ENCODE measurements at places on chromosomes 1 and 21.

DNA sequence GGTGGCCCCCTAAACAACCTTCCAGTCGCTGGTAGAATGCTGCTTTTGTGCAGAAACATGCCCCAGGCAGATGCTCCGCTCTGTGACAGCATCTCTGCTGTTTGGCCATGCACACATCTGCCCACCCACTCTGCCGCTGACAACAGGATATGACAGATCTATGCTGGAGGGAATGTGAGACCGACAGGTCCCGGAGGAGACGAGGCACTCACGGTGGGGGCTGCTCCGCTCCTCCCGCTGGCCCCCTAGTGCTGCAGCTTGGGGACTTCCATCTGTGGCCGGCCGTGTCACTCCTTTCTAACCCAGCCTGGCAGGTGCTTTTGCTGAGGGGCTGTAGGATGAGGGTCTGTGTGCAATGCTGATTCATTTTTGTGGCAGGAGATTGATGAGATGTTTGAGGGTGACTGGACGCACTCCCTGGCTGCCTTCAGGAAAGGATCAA is 49.1 kb upstream of the DMRTB1 start:
- no peaks in the 10 kb centered on the region for H3K4me1 ChIP-seq
- no peaks in the 10 kb centered on the region for H3K27me3 ChIP-seq
- H3K36me3 ChIP-seq: no peaks in the 10 kb centered on the region

- H3K36me3 ChIP-seq: no peaks in the 10 kb centered on the region
- H3K27ac ChIP-seq: no peak overlapping the region
- H3K27me3 ChIP-seq: no peaks in the 10 kb centered on the region
- no peak for DNase-seq
- H3K4me1 ChIP-seq: no peaks in the 10 kb centered on the region
Observed at GRCh38 chr1:47330212-47330611, 3.4 kb upstream of the CMPK1 start.

GRCh38 chr1:232293361-232293760 is 336.6 kb downstream of the SIPA1L2 start:
- H3K27ac ChIP-seq: no peak overlapping the region
- H3K27me3 ChIP-seq: no peaks in the 10 kb centered on the region
- no peak for DNase-seq
- H3K4me3 ChIP-seq: no peak overlapping the region

DNA sequence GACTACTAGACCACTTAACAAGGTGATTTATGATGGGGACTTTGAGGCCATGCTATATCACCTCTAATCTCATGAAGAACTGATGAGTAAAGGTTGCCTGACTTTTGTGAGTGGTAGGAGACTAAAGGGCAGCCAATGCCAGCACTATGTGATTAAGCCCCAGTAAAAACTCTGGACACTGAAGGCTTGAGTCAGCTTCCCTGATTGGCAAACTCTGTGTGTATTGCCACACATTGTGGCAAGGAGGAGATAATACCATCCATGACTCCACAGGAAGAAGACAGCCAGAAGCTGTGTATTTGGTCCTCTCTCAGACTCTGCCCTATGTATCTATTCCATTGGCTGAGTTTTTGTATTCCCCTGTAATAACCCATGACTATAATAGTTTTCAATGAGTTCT is 413.3 kb upstream of the ZRANB2 start:
- no peaks in the 10 kb centered on the region for H3K36me3 ChIP-seq

- H3K4me3 ChIP-seq: no peak overlapping the region
- no peaks in the 10 kb centered on the region for H3K27me3 ChIP-seq
- DNase-seq: no peak
Observed at GRCh38 chr1:195328102-195328501, 1280.1 kb downstream of the KCNT2 start.

GRCh38 chr1:25889470-25889869 is 14.0 kb upstream of the PAQR7 start:
- H3K4me3 ChIP-seq: no peak overlapping the region
- no peaks in the 10 kb centered on the region for H3K36me3 ChIP-seq
- peaks cover 10% of the 10 kb centered on the region for H3K4me1 ChIP-seq
- no peaks in the 10 kb centered on the region for H3K27me3 ChIP-seq

- H3K4me1 ChIP-seq: no peaks in the 10 kb centered on the region
- no peaks in the 10 kb centered on the region for H3K27me3 ChIP-seq
- no peaks in the 10 kb centered on the region for H3K36me3 ChIP-seq
- no peak for DNase-seq
- no peak overlapping the region for H3K4me3 ChIP-seq
- H3K27ac ChIP-seq: no peak overlapping the region
Observed at GRCh38 chr1:102857251-102857650, 251.1 kb downstream of the COL11A1 start.

GRCh38 chr1:29761159-29761928 is 525.0 kb downstream of the PTPRU start:
- H3K4me1 ChIP-seq: no peaks in the 10 kb centered on the region
- DNase-seq: no peak
- H3K27me3 ChIP-seq: no peaks in the 10 kb centered on the region
- H3K36me3 ChIP-seq: no peaks in the 10 kb centered on the region
- no peak overlapping the region for H3K27ac ChIP-seq

GRCh38 chr1:147853391-147853790 is 49.2 kb upstream of the GJA8 start:
- H3K27ac ChIP-seq: no peak overlapping the region
- H3K4me1 ChIP-seq: peaks cover 3% of the 10 kb centered on the region
- no peaks in the 10 kb centered on the region for H3K27me3 ChIP-seq
- DNase-seq: no peak
- no peaks in the 10 kb centered on the region for H3K36me3 ChIP-seq

GRCh38 chr1:39113109-39113743 is 87.1 kb downstream of the NDUFS5 start:
- H3K4me3 ChIP-seq: no peak overlapping the region
- no peak for DNase-seq
- no peaks in the 10 kb centered on the region for H3K27me3 ChIP-seq
- H3K36me3 ChIP-seq: no peaks in the 10 kb centered on the region
- no peak overlapping the region for H3K27ac ChIP-seq

DNA sequence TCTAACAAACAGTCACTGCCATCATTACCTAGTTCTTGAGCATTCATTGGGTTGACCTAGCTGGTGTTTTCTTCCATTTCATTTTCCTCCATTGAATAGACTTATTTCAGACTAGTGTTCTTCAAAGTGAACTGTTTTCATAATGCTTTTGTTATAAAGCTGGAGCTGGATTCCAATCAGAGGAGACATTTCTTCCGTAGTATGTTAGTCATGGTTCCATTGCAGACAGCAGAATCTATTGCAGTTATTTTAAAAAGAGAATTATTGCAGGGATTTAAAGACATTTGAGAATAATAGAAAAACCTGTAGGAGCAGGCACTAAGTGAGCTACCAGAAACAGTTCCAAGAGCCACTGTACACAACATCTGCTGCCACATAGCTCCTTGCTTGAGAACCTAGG is 50.0 kb downstream of the HHAT start:
- no peaks in the 10 kb centered on the region for H3K27me3 ChIP-seq
- H3K4me3 ChIP-seq: no peak overlapping the region
- H3K27ac ChIP-seq: no peak overlapping the region
- DNase-seq: no peak
- H3K36me3 ChIP-seq: no peaks in the 10 kb centered on the region

DNA sequence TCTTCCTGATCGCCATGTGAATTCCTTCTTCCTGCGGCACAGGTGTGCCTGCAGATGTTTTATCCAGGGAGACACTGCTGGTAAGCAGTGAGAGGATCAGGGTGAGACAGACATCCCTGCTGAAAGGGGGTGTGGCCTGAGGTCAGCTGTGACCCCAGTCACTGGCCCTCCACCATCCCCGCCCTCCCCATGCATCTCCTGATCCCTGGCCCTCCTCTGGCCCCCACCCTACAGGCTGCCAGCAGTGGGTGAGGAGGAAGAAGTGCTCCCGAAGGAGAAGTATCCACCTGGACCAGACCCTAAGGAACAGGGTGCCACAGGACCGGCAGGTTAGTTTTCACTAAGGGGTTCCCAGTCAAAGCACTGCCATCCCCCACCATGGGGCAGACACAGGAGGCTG is 85.3 kb downstream of the GLIS1 start:
- no peaks in the 10 kb centered on the region for H3K36me3 ChIP-seq
- DNase-seq: no peak
- H3K4me3 ChIP-seq: no peak overlapping the region
- no peak overlapping the region for H3K27ac ChIP-seq
- H3K27me3 ChIP-seq: no peaks in the 10 kb centered on the region
- no peaks in the 10 kb centered on the region for H3K4me1 ChIP-seq

DNA sequence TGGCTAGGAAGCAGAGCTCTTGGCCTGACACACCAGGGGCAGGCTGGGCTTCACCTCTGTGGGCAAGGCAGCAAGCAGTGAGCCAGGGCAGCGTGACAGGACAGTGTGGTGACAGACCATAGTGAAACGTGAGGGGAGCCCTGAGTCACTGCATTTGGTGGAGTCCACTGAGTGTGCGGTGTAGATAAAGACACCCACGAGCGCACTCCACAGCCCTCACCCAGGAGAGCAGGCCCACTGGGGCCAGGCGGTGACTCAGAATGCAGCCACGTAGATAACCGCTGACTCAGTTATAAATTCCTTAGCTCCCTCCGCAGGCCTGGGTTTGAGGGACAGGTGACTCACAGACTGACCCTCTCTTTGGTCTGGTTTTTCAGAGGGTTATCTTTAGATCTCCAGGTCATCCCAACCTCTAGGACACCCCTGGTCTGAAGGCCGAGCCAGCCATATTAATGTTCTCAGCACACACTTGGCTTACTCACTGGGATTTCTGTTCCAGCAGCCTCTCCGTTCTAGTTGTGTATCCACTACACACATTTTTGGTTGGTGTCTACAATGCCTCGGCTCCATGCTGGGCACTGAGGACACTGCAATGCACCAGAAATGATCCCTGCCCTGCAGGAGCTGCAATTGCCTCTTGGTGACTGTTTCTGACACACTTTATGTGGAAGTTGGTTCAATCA is 90.2 kb upstream of the TSPAN2 start:
- no peaks in the 10 kb centered on the region for H3K4me1 ChIP-seq
- H3K27ac ChIP-seq: no peak overlapping the region
- DNase-seq: no peak
- H3K27me3 ChIP-seq: no peaks in the 10 kb centered on the region
- H3K4me3 ChIP-seq: no peak overlapping the region
- no peaks in the 10 kb centered on the region for H3K36me3 ChIP-seq

DNA sequence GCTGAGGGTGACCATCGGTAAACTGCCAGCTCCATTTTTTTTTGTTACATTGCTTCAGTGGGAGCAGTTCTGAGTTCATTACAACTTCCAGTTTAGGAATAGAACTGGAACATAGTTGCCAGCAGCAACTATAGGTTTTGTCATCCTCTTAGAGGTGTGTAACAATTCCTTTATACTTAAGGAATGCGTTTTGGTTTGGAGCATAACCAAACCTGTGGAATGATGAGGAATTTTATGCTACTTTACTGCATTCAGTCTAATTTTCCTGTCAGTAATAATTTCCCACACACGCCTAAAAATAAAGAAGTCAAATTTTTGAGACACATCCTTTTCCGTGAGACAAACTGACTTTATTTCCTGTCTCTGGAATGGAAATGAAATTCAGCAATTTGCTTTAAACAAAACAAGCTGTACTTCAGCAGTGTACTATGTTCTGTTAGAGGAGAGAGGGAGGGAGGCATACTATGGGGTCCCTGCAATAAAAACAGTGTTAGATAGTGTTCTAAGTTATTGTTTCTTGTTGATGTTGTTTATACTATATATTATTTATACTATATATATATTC is 4.8 kb upstream of the AMPD1 start:
- no peak overlapping the region for H3K27ac ChIP-seq
- no peaks in the 10 kb centered on the region for H3K4me1 ChIP-seq
- H3K36me3 ChIP-seq: no peaks in the 10 kb centered on the region
- H3K4me3 ChIP-seq: no peak overlapping the region
- no peaks in the 10 kb centered on the region for H3K27me3 ChIP-seq
- DNase-seq: no peak

DNA sequence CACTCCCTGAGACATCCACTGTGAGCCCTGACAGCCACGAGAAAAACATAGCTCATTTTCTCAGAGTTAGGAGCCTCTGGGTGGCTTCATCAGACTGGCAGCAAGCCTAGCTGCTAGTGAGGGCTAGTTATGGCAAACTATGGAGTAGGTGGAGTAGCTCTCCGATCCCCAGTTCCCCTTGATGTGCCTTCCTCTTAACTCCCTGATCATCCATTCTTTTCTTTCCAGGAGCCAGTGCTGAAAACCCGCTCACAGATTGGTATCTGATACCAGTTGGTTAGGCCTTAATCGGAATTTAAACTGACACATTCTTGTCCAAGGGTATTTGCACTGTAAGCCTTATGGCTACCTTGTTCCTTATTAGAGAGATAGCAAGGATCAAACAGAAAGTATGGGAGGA is 31.4 kb upstream of the PAXBP1 start:
- peaks cover 5% of the 10 kb centered on the region for H3K4me1 ChIP-seq
- no peak overlapping the region for H3K27ac ChIP-seq
- no peak for DNase-seq

DNA sequence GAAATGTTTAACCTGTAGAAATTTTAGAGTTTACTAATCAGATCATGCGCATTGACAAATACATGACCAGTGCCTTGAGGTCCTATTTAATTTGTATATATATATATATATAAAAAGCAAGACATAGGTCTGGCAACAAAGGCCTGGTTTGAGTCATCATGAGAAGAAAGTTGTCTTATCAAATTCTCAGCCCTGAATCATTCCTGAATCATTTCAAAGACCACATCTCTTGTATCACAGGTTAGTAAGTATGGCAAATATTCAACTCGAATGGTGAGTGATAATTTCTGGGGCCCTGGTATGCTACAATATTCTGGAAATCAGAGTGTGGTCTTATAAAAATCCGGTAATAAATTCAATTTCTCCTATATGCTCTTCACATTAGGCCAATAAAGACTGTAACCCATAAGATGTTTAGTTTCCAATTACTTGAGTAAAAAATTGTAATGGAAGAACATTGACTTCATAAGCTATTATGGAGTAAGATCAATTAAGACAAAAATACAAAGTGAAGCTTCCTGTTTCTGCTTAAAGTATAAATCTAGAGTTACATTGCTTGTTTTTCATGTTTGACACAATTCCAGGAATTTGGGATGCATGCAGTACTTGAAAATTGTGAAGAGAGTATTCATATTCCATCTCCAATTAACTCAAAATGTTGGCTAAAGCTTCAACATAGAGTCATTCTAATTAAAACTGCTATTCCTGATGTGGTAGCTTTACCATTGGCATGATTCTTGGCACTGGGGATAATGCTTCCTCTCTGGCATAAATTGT is 309.4 kb downstream of the BRINP3 start:
- H3K4me1 ChIP-seq: no peaks in the 10 kb centered on the region
- no peak for DNase-seq
- no peaks in the 10 kb centered on the region for H3K27me3 ChIP-seq
- no peak overlapping the region for H3K4me3 ChIP-seq

GRCh38 chr1:92315766-92316599 is 17.1 kb downstream of the RPAP2 start:
- DNase-seq: no peak
- no peak overlapping the region for H3K4me3 ChIP-seq
- H3K27me3 ChIP-seq: no peaks in the 10 kb centered on the region
- no peaks in the 10 kb centered on the region for H3K4me1 ChIP-seq

All from iPS DF 6.9 (cell line).